Neural progenitor cell (in vitro differentiated cells): ENCODE measurements at places on chromosomes 2 and 18. TPM values are rescaled to one million over a fixed set of nuclear protein-coding genes. Genes with fewer than 3 reads are reported as not detected.

SERPINB3 gene
- not detected in 2 replicates for total RNA-seq

TUBA3D gene
- total RNA-seq: not detected in 2 replicates

GRCh38 chr18:13439461-13439860 lies 220.9 kb downstream of the LDLRAD4 start:
- DNase-seq: no peak

- DNase-seq: peak; percentile 69
Measured at GRCh38 chr2:143906850-143907249, 613.1 kb downstream of the ZEB2 start.

PIAS2 gene
- total RNA-seq: 26.4 and 39.4 TPM in 2 replicates

CPLX4 gene
- total RNA-seq: 0.12 and 2.2 TPM in 2 replicates

GRCh38 chr2:86048888-86049287 lies 56.8 kb downstream of the POLR1A start:
- no peak for DNase-seq

- no peak for DNase-seq
Measured at GRCh38 chr2:156356014-156356754, 23.7 kb upstream of the NR4A2 start.

CYP1B1 gene
- 0.39 and 0.62 TPM in 2 replicates for total RNA-seq

- no peak for DNase-seq
Measured at GRCh38 chr18:63679820-63680606, 18.3 kb upstream of the SERPINB3 start.

OTOS gene
- not detected in 2 replicates for total RNA-seq

DNA sequence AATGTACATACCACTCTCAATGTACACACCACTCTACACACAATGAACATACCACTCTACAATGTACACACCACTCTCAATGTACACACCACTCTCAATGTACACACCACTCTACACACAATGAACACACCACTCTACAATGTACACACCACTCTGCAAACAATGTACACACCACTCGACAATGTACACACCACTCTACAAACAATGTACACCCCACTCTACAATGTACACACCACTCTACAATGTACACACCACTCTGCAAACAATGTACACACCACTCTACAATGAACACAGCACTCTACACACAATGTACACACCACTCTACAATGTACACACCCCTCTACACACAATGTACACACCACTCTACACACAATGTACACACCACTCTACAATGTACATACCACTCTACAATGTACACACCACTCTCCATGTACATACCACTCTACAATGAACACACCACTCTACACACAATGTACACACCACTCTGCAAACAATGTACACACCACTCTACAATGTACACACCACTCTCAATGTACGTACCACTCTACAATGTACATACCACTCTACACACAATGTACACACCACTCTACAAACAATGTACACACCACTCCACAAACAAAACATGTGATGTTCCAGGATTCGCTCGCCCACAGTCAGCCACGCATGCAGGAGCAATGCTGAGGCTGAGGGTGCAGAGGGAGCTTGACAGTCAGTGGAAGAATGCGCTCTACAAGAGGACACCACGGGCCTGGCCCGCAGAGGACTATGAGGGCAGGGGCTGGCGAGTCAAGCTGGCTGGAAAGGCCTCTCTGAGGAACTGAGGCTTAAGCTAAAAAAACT lies 118.2 kb downstream of the HDAC4 start:
- no peak for DNase-seq

DNA sequence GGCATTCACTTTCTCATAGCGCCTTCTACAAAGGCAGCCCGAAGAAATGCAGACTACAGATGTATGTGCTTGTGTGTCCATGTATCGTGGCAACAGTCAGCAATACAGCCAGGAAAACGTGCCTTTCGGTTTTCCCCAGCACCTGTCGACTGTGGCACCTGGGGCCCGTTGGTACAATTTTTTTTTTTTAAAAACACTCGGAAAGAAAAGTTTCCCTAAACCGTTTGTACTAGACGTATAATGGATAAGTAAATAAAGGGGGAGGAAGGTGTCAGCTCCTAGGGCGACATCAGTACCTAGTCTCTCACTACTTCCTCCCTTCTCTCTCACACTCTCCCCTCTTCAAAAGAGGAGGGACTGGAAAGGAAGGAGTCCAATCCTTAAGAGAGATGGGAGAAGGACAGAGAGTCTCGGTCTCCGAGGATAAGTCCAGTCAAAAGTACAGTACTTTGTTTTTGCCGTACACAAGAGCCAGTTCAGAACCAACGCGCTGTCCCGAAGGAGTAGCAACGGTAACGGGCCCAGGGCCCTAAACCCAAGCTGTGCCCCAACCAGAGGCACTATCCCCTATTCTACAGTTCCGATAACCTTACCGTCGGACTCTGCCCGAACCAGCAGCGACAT lies 759 bp downstream of the PPP4R3B start:
- DNase-seq: peak; percentile 46

ALKAL2 gene
- not detected in 2 replicates for total RNA-seq

DNA sequence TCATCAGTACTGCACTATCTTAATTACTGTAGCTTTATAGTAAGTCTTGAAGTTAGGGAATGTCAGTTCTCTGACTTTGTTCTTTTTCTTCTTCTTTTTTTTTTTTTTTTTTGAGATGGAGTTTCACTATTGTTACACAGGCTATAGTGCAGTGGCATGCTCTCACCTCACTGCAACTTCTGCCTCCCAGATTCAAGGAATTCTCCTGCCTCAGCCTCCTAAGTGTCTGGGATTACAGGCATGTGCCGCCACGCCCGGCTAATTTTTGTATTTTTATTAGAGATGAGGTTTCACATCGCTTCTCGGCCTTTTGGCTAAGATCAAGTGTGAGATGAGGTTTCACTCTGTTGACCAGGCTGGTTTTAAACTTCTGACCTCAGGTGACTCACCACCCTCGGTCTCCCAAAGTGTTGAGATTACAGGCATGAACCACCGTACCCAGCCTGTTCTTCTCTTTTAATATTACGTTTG lies 41.9 kb upstream of the TANC1 start:
- no peak for DNase-seq

GRCh38 chr2:221517696-221518151 lies 54.4 kb downstream of the EPHA4 start:
- no peak for DNase-seq

DNA sequence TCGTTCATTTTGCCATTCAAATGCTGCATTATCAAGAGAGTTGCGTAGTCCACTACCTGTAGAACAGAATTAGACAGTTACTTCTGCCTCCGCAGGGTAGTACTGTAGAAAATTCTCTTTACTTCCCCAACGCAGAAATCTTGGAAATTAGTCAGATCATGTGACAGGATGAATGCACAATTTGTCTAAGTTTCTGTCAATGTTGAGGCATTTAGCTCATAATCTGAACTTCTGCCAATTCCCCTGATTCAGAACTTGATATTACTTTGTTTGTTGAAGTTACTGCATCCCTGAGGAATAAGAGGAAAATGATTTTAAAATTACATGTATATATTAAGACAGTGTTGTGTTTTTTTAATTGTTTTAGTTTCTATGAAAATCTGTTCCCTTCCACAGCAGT lies 83.4 kb downstream of the TTC27 start:
- DNase-seq: no peak

HSBP1L1 gene
- total RNA-seq: 1.7 TPM in 1 of 2 replicates, not detected in the other

- DNase-seq: no peak
Measured at GRCh38 chr2:171921970-171922229, 361 bp upstream of the HAT1 start.

DNA sequence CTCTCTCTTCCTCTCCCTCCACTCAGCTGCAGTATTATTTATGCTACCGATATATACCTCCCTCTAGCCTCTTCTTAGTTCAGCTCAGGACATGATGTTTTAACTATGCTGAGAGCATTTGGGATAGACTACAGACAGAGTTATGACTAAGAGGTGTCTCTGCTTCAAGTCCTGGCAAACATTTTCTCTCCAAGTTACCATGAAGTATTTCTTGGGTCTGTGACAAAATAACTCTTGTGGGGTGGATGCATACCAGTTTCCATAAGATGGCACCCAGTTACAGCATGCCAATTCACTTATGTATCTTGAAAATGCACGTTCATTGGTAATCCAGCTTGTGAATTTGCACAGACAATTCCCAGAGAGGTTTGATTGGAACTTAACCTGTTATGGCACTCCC lies 737.6 kb downstream of the SLC4A3 start:
- no peak for DNase-seq

CGREF1 gene
- 2.1 and 3.0 TPM in 2 replicates for total RNA-seq

CASP8 gene
- total RNA-seq: 2.1 and 3.1 TPM in 2 replicates

DNA sequence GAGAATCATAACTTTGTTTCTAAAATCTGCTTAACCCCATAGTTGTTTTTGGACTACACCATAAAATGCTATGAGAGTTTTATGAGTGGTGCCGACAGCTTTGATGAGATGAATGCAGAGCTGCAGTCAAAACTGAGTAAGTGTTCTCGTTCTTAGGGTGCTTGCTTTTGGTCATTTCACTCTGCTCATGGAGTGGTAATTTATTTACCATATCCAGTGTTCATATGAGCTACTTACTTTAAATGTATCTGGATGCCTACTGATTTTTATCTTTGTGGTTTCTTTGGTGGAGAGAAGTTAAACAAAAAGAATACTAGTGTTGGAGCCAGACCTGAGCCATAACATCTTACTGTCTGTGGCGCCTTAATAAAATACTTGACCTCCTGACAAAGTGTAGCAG lies 16.4 kb downstream of the NDC80 start:
- no peak for DNase-seq

TBR1 gene
- total RNA-seq: 0.09 TPM in 1 of 2 replicates, not detected in the other

SGPP2 gene
- total RNA-seq: 0.11 and 0.34 TPM in 2 replicates

DNA sequence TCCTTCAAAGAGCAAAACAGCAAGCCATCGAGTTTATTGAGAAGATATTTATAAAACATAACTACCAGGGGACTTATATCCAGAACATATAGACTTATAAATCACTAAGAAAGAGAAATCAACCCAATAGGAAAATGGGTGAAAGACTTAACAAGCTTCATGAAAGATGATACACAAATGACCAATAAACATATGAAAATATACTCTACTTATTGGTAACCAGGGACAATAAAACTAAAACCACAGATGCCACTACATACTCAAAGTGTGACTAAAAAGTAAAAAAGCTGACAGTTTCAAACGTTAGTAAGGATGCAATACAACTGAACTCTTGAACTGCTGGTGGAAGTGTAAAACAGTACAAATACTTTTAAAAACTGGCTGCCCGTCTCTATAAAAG lies 154.3 kb downstream of the TMEM163 start:
- no peak for DNase-seq
